Common myeloid progenitor, CD34-positive (primary cell): ENCODE measurements at places on chromosomes 2 and 18.
A peak's percentile ranks its signal among the peaks of the same experiment; 100 is the strongest.

DNA sequence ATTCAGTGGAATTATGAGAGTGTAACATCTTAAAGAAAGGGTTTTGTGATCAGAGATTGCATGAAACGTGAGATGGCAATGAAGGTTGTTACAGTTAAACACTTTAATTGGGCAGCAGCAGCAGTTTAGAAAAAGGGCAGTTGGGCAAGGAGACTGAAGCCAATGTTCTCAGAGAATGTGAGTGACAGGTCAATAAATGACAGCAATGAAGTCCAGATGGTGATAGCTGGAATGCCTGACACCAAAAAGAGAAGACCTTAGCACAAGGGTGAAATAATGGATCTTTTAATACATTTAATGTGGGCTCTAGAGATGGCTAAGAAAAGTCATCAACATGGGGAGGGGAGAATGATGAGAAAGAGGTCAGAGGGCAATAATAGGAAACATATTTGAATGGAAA, 89.4 kb upstream of the CDH7 start:
- DNase-seq = no peak

GRCh38 chr2:60094450-60094929, 459.0 kb downstream of the BCL11A start:
- no peak for DNase-seq

DNA sequence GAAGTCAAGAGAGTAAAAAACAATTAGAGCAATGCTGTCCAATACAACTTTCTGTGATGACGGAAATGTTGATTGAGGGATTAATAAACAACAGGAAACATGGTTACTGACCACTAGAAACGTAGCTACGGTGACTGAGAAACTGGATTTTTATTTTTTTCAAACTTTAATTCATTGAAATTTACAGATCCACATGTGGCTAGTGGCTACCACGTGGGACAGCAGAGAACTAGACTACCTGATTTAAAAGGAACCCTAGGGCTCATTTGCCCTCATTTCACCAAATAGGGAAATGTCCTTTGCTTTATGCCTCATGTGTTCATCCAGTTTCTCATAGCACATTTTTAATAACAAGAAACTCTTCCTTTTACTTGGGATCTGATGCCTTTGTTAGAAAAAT, 413.0 kb downstream of the TGIF1 start:
- no peak for DNase-seq

GRCh38 chr2:160570376-160570775, 76.8 kb upstream of the RBMS1 start:
- DNase-seq = no peak

- DNase-seq = no peak
Measured at GRCh38 chr18:59562751-59563150, 134.5 kb downstream of the CCBE1 start.

- no peak for DNase-seq
Measured at GRCh38 chr2:144441711-144442141, 78.2 kb downstream of the ZEB2 start.

DNA sequence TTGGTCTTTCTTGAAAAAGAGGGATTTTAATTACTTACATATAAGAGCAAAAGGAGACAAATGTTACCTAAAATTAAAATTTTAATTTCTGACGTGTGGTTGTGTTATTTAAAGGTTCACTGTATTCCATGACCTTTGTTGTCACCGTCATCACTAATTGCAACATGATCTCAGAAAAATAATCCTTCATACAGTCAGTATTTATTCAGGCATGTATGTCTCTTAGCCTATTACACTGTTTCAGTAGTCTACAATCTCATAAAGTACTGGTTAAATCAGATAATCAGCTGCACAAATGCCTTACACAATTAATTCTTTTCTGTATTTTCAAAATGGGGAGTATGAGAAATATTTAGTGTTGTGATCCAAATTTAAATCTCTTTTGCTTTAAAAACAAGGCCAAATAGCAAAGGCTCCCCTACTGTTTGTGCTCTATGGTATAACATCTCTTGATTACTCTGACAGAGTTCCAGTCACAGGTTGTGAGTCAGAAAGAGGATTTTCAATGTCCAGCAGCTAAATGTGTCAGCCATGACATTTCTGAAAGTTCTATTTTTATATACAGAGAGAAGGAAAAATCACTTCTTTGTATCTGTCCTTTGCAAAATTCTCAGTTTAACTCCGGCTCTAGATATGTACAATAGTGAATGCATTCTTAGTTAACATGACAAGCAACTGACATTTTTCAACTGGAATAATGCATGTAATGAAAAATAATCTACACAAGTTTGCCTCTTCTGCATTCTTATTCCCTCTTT, 184.0 kb downstream of the FIGN start:
- DNase-seq = no peak

GRCh38 chr2:128756365-128756717, 437.7 kb upstream of the HS6ST1 start:
- DNase-seq = no peak

DNA sequence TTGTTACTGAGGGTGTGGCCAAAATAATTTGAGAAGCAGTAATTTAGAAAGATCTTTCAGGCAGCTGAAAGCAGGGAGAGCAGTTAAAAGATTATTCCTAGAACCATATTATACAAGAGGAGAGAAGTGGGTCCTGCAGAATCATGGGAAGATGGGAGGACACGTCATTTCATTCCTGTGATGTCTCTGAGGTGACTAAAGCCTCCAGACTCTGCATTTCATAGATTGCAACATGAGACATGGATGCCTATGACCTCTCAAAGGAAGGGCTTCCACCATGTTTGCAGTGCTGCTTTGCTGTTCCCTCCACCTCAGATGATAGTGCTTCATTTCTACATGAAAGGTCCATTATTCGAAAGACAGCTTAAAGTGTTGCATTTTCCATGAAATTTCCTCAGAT, 788.4 kb downstream of the TSN start:
- DNase-seq = no peak

DNA sequence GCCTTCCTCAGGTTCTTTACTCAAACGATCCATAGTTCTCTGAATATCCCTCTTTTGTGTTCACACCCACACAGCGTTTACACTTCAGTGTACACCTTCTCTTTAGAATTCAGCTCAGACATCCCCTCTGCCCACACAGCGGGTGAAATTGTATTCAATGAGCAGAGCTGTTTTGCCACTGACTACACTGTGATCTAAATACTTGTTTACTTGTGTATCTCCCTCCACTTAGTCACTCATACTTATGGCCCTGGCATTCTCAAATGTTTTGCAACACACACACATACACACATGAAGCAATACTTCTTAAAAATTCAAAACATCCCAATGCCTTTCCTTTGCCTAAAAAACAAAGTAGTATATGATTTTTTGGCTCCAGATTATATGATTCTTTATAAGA, 297.1 kb downstream of the TMX3 start:
- no peak for DNase-seq

DNA sequence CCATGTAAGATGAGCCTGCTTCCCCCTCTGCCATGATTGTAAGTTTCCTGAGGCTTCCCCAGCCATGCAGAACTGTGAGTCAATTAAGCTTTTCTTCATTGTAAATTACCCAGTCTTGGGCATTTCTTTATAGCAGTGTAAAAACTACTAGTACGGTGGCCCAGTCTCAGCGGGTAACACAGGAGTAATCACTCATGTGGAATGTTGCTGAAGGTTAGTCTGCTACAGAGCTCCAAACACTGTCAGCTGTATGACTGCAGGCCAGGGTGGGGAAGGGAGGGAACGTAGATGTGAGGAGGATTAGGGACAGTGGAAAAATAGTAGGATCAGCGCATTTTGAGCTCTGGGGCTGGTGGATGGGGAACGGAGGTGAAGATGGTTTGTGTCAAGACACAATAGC, 711.2 kb upstream of the SOX11 start:
- no peak for DNase-seq

- DNase-seq = no peak
Measured at GRCh38 chr2:65357959-65358294, 74.5 kb downstream of the SPRED2 start.

- no peak for DNase-seq
Measured at GRCh38 chr2:160033732-160034392, 28.6 kb downstream of the PLA2R1 start.

GRCh38 chr2:62221141-62221540, 25.2 kb downstream of the B3GNT2 start:
- DNase-seq = peak; percentile 34

DNA sequence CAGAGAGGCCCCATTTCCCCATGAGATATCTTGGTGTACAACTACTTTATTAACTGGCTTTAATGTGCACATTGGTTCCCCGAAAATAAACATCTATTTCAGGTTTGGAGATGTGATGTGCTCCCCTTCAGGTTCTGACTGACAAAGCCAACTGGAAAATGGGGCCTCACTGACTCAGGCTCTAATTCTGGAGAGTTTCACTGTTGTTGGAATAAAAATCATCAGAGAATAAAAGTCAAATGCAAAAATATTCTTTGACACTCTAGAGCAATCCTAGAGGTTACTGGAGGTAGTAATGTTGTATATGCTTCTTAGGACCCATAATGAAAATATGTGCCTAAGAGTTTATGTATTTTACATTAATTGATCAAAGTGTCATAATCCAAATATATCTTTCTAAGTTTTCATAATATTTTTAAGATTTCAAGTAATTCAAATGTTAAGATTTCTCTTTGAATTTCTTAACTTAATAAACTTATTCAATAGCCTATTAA, 189.9 kb upstream of the COL3A1 start:
- DNase-seq = no peak

DNA sequence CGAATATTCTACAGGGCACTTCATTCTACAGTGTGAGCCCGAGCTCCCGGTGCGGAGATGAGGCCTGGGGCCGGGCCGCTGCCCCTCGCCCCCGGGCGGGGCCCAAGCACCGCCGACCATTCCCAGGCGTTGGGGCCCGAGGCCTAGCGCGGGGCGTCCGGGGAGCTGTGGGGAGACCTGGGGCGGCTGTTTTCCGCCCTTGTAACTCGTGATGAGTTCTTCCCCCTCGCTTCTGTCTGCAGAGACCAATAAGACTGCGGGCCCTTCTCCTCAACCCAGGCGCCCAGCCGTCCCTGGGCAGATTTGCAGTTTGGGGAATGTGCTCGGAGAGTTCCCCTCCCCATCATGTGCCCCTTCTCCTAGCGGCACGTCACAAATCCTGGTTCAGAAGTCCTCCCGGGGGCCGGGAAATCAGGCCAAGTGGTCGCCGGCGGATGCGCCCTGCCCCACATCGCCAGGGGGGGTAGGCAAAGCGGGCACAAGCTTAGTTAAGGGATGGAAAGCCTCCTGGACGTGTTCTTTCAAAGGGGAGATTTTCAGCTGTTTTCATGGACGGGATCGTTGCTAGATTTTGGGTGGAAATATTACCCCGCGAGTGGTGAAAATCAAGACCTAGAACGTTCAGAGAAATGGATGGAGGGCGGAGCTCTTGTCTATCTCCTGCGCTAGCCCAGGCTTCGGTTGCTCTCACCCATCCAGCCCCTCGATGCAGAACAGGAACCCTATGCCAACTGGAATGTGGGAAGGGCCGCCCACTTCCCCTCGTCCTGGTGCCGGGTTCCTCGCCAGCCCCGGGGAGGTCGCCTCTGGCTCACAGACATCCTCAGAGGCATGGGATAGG, 18.8 kb upstream of the HAAO start:
- peak; percentile 49 for DNase-seq

DNA sequence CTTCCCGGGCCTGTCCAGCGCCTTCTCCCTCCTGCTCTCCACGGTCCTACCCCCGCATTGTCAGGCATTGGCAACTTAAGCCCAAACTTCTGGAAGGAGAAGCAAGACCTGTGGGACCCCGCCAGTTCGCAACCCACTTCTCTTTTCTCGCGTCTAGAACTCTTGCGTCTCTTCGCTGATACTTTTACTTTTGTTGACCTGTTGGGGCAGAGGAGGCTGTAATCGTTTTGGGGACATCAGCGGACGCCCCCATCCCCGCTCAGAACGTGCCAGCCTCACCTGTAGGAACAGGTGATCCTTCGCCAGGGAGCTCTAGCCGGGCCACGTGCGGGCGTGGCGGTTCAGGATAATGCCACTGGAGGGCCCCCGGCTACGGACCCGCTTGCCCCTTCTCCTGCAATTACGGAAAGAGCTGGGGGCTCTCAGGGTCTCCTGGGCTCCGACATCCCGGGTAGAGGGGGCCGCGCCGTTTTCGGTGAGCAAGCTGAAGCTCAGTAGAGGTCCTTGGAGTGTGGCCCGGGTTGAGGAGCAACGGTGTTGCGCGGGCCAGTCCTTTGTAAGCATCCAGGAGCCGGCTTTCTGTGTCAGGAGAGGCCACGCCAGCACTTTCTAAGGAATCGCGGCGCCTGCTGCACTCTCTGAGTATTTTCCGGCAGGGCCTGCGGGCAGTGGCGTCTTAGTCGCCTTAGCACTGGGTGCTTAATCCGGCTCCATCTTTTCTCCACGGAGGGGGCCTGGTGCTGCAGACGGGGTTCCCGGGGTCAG, 1.6 kb downstream of the MTCL1 start:
- DNase-seq = peak; percentile 67

DNA sequence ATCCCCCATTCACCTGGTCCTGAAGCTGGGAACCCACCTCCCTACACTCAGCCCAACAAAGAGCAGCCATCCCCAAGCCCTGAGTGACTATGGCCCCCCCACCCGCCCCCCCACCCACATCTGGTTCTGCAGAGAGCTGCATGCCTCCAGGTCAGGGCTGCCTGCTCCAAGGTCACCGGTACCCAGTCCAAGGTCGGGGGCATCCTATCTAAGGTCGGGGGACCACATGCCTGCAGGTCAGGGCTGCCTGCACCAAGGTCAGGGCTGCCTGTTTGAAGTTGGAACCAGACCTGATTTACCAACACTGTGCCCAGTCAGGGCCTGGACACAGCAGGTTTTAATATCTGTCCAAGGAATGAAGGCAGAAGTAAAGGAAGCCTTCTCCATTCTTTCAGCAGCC, 66.1 kb upstream of the GPC1 start:
- no peak for DNase-seq

GRCh38 chr18:2402084-2402483, 169.2 kb downstream of the METTL4 start:
- no peak for DNase-seq

- DNase-seq = no peak
Measured at GRCh38 chr18:72427721-72428120, 116.4 kb downstream of the CBLN2 start.

DNA sequence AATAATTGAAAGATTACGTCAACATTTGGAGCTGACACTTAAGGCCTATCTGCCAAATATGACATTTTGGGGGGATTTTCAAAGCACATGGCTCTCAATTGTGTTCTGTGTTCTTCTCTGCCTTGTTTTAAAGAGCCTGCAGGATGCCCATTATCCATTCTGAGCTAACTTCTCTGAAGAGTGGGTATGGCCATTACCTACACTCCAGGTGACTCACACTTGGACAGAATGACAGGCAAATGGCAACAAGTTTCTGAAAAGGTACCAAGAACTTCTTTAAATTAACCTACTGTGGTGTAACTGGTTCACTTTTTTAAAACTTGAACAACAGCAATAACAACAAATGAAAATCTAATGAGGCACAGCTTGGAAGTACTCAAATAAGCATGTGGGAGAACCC, 834.9 kb upstream of the SLC39A10 start:
- no peak for DNase-seq
